Cardiac fibroblast (primary cell): ENCODE measurements at places on chromosomes 7 and 10.

DNA sequence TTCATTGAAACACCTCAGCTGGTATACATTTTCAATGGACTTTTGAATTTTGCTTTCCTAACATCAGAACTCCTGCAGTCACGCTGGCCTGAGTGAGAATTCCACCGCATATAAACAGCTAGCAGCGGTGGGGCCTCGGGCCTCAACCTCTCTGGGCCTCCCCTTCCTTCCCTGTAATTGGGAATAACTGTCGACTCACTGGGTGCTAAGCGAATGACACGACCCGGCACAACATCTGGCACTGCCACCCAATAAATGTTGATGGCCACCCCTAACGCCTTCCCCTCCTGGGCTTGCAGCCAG, 670 bp downstream of the RCC1L start:
- DNase-seq, result no peak

GRCh38 chr7:142620402-142620801, 128.9 kb upstream of the PRSS1 start:
- no peak for DNase-seq

DNA sequence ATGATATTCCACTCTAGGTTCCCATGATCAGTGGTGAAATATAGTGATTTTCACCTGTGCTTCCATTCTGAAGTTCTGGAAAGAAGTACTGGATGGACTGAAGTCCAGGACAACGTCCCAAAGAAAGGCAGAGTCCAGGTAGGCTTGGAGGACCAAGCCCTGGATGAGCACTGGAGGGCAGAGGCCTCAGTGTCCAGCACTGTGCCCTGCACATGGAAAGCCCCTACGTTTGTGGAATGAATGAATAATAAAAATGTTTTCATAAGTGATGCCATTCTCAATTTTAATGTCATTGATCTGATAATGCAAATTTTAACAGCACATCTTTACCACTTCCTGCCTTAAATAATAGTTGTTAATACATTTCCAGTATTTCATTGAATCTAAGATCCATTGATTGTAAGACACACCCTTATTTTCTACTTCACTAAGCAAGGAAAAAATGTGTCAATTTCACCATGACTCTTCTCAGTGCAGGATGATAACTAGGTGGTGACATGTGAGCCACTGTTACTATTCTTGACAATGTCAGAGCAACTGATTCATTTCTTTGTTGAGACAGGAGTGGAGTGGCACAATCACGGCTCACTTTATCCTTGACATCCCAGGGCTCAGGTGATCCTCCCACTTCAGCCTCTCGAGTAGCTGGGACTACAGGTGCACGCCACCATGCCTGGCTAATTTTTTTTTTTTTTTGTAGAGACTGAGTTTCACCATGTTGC, 35.2 kb downstream of the ZNF783 start:
- DNase-seq, result no peak

DNA sequence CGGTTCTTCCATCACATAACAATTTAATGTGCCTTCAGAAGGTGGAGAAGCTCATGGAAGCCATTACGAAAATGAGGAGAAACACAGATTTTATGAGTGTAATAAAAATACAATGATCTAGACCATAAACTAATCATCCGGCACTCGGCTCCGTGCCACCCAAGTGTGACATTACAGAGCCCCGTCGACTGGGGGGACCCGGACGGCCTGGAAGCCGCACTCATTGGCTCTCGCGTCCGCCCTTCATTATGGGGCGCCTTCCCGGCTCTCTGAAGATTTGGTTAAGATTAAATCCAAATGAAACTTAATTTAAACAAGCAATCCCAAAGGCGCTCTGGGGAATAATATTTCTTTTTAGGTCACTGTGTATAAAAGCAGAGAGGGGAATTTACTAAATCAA, 242.6 kb downstream of the DNAJB6 start:
- no peak for DNase-seq

DNA sequence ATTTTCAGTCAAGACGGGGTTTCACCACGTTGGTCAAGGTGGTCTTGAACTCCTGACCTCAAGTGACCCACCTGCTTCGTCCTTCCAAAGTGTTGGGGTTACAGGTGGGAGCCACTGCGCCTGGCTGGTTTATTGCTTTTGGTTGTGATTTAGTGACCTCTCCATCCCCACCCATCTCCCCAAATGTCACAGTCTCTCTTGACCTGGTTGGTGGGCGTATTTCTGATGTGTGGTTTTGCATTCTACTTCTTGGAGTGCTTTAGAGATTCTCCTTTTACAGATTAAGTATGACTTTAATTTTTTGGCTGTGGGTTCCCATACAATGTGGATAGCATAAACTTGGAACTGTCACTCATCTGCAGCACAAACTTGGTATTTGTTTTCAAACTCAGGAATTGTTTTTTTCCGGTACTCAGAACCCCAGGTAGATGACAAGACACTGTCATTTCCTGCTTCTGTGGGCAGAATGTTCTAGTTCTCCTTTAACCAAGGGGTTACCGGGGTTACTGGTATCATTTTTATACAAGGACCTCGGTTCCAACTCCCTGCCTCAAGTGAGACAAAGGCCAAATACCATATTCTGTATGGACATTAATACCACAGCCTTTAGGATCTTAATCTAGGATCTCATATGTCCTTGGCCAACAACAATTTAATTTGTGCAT, 50.5 kb downstream of the MRC1 start:
- DNase-seq, result no peak

- DNase-seq, result no peak
Observed at GRCh38 chr10:59698326-59698725, 11.3 kb downstream of the SLC16A9 start.

GRCh38 chr10:74153123-74153522, 2.1 kb downstream of the ADK start:
- peak; percentile 78 for DNase-seq

- no peak for DNase-seq
Observed at GRCh38 chr10:6082496-6083395, 6.1 kb upstream of the RBM17 start.

GRCh38 chr10:131078131-131078881, 233.2 kb downstream of the TCERG1L start:
- no peak for DNase-seq

DNA sequence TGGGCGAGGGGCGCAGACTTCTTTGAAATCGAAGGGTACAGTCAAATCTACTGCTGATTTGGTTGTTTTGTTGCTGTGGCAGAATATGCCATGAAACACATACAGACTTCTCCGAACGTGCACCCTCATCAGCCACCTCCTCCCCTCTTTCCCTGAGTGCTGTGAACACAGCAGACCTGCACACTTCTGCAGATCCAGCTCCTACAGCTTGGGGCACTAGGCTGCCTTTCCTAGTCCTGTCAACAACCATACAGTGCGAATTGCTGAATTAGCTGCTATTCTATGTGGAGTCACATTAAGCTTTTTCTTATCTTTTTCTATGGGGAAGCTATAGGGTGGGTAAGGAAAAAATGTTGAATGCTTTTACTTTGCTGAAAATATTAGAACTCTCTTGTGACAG, 57.5 kb downstream of the COL17A1 start:
- DNase-seq, result peak; percentile 60

DNA sequence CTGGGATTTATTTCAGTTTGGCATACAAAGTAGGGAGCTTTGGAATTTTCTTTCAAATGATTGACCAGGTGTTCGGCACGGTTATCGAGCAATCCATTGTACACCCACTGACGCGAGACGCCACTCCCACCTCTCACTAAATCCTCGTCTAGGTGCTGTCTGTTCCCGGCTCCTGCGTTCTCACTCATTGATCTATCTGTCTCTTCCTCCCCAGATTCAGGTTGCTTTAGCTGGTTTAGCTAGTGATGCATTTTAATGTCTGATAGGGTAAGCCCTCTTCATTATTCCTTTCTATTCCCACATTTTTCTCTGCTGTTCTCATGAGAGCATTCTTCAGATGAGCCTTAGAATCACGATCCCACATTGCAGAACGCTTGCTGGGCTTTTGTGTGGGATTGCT, 91.7 kb downstream of the ELFN1 start:
- no peak for DNase-seq

DNA sequence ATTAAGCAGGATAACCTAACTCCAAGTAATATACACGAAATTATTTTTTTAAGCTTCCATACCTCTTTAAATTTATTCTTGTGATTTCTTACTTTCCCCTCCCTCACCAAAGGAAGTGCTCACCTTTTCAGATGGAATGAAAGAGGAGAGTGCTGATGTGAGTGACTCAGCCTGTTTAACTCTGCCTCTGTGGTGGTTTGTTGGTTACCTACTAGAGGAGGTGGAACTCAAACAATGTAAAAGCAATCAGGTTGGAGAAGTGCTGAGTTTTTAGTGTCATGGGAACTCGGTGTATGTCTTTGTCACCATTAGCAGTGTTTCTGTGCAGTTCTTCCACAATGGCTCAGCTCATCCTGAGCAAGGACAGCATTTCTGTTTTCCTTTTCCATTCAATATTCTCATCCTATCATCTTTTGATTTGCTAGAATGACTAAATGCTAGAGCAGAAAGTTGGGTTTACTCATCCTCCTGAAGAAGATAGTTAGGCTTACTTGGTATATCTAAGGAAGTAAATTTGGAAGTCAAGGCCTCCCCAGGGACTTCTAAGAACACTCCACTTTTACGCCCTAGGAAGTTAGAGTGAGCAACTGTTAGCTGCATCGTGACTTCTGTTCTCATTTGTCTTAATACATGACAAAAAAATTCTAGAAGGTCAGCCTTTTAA, 6.0 kb downstream of the ADD3 start:
- no peak for DNase-seq

DNA sequence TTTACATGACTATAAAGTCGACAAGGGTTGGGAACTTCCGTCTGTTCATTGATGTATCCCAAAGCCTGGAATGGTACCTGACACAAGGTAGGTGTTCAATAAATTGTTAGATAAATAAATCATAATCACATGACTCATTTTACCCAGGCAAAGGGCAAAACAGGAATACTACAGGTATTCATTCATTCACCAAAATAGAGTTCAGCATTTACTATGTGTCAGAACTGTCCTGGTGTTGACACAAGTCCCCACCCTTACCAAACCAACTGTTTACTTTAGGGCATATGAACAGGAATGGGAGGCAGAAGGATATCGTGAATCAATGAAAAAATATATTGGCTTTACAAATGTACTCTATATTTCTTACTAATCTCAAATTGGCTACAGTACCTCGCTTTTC, 666 bp upstream of the YAE1 start:
- DNase-seq, result no peak

GRCh38 chr10:122561212-122561611, 658 bp downstream of the DMBT1 start:
- no peak for DNase-seq

- no peak for DNase-seq
Observed at GRCh38 chr10:105586451-105587098, 945.5 kb downstream of the SORCS3 start.

DNA sequence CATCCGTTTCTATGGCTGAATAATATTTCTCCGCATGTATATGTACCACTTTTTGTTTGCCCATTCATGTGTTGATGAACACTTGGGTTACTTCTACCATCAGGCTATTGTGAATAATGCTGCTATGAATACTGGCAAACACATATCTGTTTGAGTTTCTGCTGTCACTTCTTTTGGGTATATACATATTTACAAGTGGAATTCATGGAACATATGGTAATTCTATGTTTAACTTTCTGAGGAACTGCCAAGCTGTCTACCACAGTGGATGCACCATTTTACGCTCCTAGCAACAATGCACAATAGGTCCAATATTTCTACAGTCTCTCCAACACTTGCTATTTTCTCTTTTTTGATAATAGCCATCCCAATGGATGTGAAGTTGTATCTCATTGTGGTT, 5.5 kb upstream of the ZNF488 start:
- DNase-seq, result no peak

GRCh38 chr10:124362568-124362967, 56.2 kb downstream of the OAT start:
- no peak for DNase-seq

GRCh38 chr7:47008461-47008860, 573.5 kb downstream of the TNS3 start:
- DNase-seq, result no peak

DNA sequence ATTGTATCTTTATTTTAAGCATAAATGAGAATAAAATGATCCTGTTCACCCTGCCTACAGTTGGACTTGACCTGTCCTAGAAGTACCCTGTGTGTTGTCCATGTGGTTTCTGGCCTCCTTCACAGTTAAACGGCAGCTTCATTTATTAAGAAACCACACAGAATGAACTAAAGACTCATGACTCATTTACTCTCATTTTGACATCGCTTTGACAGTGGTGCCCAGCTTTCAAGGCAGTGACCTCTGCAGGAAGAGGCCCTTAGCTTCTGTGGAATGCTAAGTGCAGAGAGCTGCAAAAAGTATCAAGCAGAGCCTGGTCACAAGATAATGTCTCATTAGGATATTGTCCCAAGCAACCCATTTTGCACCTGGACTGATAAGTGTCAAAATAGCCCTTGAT, 93.4 kb downstream of the AVL9 start:
- peak; percentile 83 for DNase-seq

DNA sequence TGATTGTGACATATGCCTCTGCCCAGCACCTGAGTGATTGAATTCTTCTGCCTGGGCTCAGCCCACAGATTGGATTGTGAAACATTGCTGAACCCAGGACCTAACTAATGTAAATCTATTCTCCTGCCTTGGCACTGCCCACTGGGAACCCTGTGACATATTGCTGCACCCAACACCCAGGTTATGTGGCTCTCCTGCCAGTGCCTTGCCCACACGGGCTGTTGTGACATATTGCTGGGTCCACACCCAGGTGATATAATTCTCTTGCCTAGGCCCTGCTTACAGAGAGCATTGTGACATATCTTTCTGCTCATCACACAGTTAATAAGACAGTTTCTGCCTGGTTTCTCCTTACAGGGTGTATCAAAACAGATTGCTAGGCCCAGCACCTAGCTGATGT, 50.8 kb upstream of the ZNF680 start:
- DNase-seq, result no peak

DNA sequence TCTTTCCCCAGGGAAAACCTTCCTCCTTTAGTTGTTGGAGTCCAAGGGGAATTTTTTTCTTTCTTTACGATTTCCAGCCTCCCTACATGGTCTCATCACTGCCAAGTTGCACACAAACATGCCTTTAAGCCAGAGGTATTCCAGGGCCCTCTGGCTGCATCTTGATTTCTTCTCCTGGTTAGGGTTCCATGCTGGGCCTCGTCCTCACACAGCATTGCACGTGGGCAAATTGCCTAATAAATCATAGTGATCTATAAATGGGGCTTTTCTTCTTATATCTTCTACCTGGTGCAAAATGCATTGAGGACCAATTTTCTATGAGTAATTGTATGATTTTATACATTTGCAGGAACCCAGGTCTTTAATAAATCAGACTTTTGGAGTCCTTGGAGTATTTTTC, 284.2 kb downstream of the C7orf25 start:
- no peak for DNase-seq
